ENCODE measurements at places on chromosomes 7 and 10.
A peak's percentile ranks its signal among the peaks of the same experiment; 100 is the strongest.

DNA sequence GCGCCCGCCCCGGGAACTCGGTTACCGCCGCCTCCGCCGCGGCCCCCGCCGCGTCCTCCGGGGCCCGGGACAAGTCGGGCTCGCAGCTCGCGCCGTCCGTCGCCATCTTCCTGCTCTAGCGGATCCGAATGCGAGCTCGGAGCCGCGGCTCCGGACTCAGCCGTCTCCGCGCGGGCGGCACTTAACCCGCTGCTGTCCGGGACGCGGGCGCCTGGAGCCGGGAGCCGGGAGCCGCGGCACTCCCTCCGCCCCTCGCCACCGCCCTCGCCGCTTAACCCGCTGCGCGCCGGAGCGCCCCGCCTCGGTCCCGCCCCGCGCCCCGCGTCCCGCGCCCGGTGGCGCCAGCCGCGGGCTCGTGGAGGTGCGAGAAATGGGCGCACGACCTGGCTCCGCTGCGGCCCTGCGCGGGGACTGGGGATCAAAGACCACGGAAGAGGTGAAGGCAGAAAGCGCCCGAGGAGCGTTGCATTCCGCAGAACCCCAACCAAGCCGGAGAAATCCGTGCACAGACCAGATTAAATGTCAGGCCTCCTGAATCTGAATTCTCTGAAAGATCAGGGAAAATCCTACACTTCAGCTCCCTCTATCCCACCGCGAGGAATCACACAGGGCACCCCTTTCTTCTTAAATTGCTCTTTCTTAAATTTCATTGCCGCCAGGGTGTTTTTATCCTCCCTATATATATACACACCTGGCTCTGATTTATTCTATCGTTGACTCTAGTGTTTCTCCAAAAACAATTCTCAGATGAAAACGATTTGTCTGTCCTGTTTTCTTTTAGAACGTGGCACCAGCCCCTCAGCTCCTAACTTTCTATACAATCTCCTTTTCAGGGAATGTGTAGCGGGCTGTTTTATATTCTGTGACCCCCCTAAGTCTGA is at the start of gene CTTNBP2:
CTTNBP2 (minus strand) TSS at position 132 of the 881 bp plus-strand sequence; CDS start at position 106, 26 bp downstream.
- DNase-seq = peak; percentile 17

- no peak for DNase-seq
Observed at GRCh38 chr10:120382360-120382759, 74.7 kb upstream of the PLPP4 start.

GRCh38 chr7:159036916-159037605 is 107.6 kb downstream of the VIPR2 start:
- no peak for DNase-seq

DNA sequence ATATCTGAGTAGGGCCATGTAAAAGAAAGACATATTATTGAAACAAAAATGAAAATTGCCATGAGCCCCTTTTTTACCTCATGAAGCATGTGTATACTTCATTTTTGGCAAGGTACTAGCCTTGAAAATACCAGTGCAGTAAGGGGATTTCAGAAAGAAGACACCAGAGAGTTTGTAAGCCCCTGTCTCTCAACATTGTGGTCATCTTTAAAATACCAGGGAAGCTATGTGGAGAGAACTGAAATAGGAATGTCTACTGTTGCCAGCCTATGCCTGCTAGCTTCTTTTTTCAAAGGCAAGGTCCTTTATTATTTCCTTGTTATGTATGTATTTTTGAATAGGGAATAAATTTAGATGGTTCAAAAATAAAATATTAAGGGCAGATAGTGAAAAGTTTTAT is 57.8 kb downstream of the CASD1 start:
- DNase-seq = no peak

GRCh38 chr10:3095373-3096139 is 28.2 kb downstream of the PFKP start:
- DNase-seq = peak; percentile 81

- DNase-seq = no peak
Observed at GRCh38 chr10:127948791-127949190, 41.9 kb downstream of the PTPRE start.

DNA sequence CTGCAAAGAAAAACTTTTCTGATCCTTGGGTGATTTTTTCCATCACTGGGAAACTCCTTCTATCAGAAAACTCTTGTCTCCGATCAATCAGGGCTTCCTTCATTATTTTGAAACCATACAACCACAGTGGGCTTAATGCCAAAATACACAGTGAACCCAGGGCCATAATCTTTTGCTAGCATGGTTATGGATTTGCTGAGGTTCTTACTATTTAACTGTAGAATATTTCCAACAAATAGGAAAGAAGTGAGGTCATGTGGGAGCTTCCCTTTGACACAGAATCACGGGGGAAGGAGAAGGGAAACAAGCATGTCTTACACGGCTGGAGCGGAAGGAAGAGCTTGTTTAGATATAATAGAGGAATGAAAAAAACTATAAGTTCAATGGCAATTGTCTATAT is 1241.7 kb downstream of the REEP3 start:
- DNase-seq = no peak

DNA sequence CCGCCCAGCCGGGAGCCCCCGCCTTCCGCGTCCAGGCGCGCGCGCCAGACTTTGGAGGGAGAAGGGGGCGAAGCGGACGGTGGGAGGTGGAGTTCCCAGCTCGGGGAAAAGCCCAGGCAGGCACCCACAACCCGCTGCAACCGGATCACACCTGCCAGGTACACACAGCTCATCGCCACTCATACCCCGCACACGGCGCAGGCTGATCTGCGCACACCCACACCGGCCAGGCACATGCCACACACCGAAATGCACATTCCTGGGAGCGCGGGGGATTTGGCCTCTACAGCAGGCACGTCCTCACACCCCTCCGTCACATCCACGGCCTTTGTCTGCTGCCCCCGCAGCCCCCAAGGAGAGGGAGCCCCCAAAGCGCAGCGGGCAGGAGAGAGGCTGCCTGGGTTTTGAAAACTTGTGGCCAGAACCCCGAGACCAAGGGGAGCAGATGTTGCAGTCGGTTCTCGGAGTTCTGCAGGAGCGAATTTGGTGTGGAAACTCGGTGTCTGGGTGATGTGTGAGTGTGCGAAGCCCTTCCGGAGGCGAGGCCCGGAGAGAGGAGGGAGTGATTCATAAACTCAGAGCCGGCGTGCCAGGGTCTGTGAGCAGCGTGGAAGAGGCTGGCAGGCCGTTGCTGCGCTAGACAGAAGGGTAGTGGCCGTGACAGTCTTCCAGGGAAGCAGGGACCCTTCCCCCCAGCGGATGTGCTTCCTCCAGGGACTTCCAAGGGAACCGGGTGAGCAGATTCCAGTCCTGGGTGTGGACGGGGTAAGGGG is 734 bp downstream of the CHST3 start:
- DNase-seq = no peak

DNA sequence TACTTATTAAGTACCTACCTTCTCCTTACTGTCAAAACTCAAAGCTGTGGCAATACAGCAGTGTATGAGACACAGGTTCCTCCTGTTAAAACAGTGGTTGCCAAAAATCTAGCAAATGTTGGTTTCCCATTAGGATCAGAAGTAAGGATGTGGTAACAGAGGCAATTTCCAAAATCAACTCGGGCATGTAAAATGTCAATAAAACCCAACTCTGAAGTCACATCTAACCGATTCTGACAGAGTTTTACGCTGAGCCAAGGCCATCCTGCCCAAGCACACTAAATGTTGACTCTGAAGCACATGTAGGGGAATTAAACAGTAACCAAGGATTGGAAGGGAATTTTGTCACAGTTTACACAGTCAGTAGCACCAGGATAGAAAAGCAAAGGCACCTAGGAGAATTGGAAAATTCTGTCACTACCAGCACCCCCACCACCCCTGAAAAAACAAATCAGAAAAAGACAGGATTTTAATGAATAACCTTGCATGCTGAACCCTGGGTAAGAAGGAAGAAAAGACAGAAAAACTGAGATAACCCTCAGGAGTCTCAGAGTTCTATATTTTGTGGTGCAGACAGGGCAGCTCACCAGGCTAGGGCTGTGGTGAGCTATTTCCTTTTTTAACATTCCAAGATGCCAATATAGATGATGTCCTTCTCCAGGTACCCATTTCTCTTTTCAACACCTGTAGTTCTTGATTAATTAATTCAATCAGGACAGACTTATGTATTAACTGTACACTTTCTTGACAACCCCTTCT is 119.5 kb downstream of the DOCK4 start:
- DNase-seq = no peak

GRCh38 chr10:96693431-96693830 is 26.9 kb downstream of the PIK3AP1 start:
- DNase-seq = no peak

DNA sequence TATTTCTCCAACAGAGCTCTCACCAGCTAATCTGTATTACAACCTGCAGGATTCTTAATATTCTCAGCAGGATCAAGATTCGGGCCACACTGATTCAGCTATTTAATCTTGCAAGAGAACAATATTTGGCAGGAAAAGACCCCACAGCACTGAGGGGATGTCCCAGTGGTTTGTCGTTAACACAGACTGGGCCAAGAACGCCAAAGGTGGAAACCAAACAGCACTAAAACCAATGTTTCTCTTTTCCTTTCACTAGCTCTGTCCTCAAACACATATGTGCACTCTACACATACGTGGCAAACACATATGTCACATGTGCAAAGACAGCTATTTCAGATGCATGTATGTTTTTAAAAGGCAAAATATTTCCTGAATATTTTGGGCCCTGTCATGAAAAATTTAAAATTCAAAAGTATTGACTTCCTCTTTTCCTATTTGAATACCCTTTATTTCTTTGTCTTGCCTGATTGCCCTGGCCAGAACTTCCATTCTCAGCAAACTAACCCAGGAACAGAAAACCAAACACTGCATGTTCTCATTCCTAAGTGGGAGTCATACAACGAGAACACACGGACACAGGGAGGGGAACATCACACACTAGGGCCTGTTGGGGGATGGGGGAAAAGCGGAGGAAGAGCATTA is 51.7 kb upstream of the NEBL start:
- no peak for DNase-seq

- no peak for DNase-seq
Observed at GRCh38 chr7:137417464-137417863, 73.9 kb upstream of the PTN start.

DNA sequence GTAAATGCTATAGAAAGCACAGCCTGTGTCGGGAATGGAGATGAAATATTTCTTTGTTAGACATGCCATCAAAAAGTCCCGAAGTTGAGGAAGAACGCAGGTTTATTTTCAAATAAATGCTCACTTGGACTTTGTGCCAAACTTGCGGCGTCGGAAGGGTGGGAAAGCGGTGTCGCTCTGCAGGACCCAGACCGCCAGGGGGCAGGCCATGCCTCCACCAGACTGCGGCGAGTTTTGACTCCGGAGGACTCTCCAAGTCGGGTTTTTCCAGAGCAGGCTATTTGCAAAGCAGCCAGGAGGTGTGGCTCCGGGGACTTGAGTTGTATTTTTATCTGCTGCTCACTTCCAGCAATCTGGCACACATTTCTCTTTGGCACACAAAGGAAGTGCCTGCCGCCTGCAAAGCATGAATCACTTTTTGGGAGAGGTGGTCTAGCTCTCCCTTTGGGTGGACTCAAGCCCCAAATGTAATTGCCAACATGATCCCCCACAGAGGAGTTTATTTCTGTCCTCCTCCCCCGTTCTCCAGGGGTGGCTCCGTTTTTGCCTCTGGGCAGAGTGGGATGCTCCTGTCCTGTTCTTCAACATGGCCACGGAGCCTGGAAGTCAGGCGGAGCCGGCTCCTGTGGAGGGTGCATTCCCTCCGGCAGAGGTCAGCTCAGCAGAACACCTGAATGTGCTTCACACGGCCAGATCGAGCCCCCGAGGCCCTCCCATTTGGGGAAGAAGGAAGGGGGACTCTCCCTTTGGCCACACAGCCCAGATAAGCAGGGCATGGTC is 82.3 kb upstream of the GPR26 start:
- DNase-seq = peak; percentile 44

- DNase-seq = no peak
Observed at GRCh38 chr10:13110908-13111307, 10.9 kb downstream of the OPTN start.

DNA sequence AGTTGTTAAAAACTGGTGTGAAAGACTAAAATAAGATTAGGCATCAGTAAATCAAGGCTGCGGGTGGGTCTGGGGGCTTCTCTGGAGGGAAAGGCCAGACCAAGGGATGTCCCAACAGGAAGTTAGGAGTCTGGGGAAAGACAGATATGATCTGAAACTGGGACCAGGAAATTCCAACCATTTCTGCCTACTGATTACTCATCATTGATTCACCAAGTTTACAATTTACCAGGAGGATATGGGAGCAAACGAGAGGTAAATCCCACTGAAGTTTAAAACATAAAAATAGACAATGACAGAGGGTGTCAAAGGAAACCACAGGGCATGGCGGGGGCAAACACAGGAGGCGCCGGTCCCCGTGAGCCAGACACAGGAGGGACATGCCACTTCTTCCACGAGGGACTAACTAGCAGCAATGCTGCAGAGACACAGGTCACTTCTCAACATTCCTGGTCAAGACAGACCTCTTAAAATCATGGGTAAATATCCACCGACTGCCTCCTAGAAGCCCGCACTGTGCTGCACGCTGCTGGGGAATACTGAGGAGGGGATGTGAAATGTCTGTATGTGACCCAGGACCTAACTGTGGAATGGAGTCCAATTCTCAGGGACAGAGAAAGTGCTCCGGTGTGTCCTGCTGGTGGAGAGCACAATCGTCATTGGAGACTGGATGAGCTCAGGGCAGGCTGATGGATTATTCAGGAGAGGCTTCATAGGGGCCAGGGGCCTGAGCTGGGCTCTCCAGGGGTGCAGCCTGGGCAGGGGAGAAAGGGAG is 153.4 kb upstream of the KLF14 start:
- no peak for DNase-seq

DNA sequence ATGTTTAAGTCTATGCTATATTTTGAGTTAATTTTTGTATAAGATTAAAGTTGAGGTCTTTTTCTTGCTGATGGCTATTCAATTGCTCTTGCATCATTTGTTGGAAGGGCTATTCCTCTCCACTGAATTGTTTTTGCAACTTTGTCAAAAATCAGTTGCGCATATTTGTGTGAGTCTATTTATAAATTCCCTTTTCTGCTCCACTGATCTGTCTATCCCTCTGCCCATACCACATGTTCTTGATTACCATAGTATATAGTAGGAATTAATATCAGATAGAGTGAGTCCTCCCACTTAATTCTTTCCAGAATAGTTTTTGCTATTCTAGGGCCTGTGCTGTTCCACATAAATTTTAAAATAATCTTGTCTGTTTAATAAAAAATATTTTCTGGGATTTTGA is 152.4 kb upstream of the ADCY1 start:
- no peak for DNase-seq

DNA sequence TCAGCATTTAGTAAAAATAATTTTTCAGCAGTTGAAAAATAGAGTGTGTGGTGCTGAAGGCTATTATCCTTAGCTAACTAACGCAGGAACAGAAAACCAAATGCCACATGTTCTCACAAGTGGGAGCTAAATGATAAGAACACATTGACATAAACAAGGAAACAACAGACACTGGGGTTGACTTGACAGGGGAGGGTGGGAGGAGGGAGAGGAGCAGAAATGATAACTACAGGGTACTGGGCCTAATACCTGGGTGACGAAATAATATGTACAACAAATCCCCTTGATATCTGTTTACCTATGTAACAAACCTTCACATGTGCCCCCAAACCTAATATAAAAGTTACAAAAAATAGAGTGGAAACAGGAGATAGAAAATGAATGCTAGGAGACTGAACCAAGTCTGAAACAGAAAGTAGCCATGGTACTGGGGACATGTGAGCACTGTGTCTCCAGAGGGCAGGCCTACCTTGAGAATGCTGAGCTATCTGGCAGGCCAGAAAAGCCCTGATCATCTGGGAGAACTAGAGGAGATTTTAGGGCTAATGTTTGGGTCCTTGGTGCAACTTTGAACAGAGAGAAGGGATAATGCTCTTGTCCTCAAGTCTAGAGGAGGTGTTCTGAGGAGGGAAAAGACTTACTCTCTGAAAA is 4.7 kb upstream of the EFCAB10 start:
- no peak for DNase-seq

GRCh38 chr7:95675632-95676031 is 79.3 kb upstream of the PDK4 start:
- DNase-seq = no peak

All from K562 (cell line).